NCI-H1436 treated with DMSO at 0.1 percent for 48 hours (cell line): ENCODE measurements at places on chromosomes 13 and 19.

- DNase-seq = no peak
Measured at GRCh38 chr13:28464861-28465460, 30.0 kb downstream of the FLT1 start.

DNA sequence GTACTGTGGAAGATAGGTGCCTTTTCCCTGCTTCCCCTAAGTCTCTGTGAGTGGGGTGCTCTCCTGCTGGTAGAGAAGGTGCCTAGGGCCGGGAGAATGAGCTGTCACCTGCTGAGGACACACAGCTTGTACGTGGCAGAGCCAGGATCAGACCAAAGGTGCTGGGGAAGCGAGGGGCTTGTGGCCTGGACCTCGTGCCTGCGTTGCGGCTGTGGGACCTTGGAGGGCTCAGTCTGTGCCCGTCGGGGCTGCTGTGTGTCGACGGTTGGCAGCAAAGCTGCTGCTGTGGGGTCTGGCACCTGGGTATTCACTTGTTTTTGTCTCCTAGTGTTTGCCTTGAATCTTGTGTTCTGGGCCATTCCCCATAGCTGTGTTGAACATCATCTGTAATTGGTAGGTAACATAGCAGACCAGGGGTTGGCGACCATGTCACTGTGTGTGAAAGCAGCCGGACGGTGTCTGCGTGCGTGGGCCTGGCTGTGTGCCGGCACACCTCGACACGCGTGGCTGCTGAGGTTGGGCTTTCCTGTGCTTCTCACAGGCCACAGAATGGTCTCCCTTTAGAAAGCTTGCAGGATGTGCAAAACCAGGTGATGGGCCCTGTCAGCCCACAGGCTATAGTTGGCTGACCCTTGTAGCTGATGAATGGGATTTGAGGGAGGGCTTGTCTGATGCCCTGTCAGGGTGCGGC lies 9.2 kb downstream of the U2AF2 start:
- no peak for DNase-seq

GRCh38 chr19:15897026-15897737 lies 692 bp downstream of the CYP4F2 start:
- DNase-seq = no peak

- no peak for DNase-seq
Measured at GRCh38 chr19:18879579-18880373, 16.2 kb downstream of the CERS1 start.

DNA sequence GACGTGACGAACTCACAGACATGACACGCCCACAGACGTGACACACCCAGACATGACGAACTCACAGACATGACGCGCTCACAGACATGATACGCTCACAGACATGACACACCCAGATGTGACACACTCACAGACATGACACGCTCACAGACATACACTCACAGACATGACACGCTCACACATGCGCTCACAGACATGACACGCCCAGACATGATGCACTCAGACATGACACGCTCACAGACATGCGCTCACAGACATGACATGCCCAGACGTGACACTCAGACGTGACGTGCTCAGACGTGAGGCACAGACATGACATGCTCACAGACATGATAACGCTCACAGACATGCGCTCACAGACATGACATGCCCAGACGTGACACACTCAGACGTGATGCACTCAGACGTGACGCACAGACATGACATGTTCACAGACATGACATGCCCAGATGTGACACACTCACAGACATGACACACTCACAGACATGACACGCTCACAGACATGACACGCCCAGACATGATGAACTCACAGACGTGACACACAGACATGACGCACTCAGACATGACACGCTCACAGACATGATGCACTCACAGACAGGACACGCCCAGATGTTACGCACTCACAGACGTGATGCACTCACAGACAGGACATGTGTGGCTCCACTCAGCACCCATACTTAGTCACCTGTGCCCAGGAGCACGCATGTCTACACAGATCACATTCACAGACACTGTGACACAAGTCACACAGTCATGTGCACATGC lies 8.1 kb downstream of the ERFL start:
- DNase-seq = no peak

- DNase-seq = peak; percentile 84
Measured at GRCh38 chr19:39833464-39834286, at the start of gene DYRK1B. Gene DYRK1B (minus strand): TSS chr19:39834162. CDS start chr19:39831867, 2,295 bp downstream.

- DNase-seq = no peak
Measured at GRCh38 chr19:38079926-38080380, 144.1 kb downstream of the DPF1 start.

DNA sequence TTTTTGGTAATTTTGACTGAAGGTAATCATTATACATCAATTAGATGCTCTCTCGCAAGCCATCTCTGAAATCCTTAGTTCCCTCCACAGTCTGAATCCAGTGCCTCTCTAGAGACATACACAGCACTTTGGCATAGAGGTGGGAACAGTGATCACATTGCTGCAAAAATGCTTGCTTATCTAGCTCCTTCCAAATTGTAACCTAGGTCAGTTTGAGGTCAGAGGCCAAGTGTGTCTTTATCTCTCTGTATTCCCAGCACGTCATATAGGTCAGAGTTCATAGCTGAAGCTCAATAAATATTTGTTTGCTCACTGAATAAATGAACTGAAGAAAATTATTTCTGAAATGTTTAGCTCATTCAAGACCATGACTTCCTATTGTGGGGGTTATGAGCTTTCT lies 462.5 kb downstream of the DIAPH3 start:
- DNase-seq = no peak

GRCh38 chr13:69287050-69287698 lies 820.5 kb upstream of the ATXN8OS start:
- no peak for DNase-seq

DNA sequence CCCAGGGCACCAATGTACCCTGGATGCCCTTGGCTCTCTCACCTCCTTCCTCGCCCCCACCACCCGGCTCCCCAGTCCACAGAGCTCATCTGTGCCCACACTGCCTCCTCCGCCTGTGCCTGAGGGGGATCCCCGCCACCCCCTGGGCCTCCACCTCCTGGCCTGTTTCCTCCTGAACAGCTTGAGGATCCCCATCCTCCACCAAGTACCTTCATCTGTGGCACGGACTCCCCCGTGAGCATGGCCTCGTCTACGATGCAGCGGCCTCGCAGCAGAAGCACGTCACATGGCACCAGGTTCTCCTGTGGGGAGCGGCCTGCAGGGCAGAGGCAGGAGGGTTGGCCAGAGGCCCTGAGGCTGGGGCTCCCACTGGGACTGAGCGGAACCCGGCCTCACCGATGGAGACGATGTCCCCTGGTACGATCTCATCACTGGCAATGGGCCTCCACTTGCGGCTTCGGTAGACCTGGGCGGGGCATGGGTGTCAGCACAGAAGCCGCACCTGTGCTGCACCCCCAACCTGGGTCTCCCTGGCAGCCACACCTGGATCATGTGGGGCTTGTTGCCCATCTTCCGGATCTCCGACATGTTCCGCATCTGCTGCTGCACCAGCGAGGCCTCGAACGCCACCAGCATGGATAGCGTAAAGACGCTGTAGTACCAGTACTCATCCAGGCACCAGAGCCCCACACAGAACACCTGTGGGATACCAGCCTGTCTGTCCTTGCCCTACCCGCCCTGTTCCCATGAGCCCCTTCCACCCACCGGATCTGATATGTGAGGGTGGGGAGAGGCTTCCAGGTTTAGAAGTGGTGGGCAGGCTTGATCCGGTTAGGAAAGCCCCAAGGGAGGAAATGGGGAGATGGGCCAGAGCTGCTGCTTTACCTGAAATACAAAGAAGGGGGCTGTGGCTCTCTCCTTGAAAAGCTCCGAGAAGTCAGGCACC lies 6.8 kb downstream of the ATP13A1 start:
- no peak for DNase-seq

GRCh38 chr13:105914291-105915036 lies 621.0 kb downstream of the EFNB2 start:
- DNase-seq = no peak

DNA sequence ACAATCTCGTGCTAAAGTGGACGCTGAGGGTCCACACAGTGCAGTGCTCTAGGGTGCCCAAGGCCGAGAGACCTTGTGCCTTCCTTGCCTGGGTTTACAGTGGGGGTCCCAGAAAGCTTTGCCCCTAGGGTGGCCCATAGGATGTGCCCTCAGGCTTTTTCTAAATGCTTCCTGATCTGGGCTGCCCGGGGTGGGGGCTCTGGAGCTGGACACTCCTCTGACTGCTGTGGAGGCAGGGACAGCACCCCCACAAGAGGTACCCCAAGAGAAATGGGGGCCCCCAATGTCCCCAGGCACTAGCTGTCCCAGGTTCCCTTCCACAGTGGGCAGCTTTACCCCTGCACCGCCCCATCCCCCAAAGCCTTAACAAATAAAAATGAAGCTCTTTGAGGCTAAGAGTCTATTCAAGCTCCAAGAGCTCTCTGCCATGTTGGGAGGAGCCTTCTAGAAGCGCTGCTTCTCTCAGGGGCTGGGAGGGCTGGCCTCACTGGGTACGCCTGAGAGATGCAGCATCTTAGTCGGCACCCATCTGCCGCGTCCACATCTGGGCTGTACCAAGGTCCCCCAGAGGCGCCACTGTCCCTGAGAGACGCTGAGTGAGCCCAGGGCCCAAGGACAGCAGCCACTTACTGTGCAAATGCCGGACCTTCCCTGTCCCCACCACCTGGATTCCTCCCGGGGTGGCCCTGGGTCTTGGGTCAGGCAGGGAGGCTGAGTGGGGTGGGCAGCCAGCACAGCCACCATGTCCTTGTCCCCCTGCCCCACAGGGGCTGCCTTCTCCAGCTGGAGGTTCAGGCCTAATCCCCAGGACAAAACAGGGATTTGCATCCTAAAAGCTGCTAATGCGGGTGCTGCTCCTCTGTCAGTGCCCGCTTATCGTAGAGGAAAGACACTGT lies 27.4 kb downstream of the CEBPA start:
- no peak for DNase-seq

DNA sequence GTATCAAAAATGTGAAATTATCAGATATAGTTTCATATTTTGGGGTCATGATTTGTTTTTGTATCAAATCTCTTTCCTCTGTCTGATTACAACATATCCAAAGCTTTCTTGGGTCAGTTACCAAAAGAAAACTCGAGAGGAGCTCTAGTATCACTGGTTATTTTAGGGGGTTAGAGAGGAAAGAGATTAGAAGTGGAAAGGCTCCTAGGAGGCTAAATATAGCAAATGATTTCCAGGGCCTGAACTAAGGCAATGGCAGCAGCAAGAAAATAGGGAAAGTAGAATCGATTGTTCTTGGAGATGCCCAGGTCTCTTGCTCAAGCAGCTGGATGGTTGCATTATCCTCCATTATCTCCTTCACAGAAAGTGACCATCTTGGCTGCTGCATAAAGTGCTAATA lies 72.9 kb downstream of the NHLRC3 start:
- no peak for DNase-seq

DNA sequence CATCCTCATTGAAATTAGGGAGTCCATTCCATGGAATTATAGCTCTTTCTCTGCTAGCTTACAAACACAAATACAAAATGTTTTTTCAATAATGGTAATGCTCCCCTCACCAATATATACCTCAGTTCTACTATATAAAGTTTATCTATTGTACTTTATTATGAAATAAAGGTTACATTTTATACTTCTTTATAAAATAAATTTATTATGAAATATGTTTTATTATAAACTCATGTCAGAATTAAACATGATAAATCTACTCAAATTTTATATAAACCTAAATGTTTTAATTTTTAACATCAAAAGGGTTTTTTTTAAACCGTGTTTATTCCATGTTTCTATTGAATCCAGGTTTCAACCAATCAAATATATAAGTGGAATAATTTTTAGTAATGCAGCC lies 646.1 kb upstream of the PCDH20 start:
- DNase-seq = no peak

- DNase-seq = no peak
Measured at GRCh38 chr19:56625708-56626107, 17.3 kb upstream of the SMIM17 start.
